ENCODE measurements at places on chromosomes 3 and 15.
A peak's percentile ranks its signal among the peaks of the same experiment; 100 is the strongest.

DNA sequence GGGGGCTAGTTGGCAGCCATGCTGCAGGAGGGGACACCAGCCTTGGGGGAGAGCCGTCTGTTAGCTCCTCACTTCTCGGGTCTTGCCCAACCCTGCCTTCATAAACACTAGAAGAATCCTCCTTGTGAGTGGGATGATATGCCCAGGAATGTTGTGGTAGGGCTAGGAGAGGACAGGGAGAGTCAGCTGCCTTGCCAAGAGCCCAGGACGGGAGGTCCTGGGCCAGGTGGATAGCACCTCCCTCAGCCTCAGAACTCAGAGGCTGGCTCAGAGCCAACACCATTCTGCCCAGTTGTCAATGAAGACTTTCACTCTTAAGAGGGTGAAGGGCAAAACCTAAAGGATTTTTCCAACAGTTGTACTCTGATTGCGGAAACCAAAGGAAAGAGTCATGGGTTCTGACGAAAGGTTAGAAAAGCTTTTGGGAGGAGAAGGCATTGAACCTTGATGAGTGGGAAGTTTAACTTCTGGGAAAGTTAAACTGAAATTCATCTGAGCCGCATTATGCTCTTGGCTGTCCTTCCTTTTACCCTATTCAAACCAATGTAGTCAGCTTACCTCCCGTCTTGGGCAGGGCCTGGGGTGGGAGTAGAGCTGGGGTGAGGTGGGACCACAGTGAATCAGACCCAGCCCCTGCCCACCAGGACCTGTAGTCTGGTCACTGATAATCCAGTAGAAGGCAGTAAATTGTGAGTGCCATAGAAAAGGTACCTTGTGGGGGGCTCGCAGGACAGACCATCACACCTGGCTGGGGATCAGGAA, 81.9 kb downstream of the FAM43A start:
- DNase-seq = no peak

DNA sequence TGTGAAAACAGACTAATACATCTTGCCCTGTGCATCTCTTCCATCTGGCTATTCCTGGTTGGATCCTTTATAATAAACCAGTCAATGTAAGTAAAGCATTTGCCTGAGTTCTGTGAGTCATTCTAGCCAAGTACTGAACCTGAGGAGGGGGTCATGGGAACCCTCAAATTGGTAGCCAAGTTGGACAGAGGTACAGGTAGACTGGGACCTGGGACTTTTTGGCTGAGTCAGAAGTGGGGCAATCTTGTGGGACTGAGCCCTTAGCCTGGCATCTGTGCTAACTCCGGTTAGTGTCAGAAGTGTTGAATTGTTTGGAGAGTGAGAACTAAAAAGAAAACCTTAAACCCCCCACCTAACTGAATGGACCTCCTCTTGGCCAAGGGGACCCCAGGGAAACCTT, 21.0 kb upstream of the LIMD1 start:
- no peak for DNase-seq

- DNase-seq = peak; percentile 12
Measured at GRCh38 chr15:89556413-89557262, 18.6 kb upstream of the TICRR start.

DNA sequence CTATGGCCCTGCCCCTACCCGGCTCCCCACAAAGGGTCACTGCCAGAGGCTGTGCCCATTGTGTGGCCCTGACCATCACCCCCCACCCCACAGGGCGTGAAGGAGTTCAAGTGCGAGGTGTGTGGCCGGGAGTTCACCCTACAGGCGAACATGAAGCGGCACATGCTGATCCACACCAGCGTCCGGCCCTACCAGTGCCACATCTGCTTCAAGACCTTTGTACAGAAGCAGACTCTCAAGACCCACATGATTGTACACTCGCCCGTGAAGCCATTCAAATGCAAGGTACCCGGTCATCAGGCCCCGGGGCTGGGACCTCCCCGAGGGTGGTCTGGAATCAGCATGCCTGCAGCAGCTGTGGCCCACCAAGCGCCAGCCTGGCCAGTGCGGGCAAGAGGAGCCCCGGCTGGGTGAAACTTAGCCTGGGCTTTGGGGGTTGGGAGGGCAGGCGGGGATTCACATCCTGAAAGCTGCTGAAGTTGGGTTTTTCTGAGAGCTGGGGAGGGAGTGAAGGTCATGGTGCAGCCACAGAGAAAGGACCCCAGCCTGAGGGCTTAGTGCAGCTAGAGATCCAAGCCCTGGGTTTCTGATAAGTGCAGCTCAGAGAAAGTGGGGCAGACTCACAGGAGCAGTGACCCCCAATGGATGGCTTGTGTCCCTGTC, 29.2 kb downstream of the IDH2 start:
- DNase-seq = no peak

DNA sequence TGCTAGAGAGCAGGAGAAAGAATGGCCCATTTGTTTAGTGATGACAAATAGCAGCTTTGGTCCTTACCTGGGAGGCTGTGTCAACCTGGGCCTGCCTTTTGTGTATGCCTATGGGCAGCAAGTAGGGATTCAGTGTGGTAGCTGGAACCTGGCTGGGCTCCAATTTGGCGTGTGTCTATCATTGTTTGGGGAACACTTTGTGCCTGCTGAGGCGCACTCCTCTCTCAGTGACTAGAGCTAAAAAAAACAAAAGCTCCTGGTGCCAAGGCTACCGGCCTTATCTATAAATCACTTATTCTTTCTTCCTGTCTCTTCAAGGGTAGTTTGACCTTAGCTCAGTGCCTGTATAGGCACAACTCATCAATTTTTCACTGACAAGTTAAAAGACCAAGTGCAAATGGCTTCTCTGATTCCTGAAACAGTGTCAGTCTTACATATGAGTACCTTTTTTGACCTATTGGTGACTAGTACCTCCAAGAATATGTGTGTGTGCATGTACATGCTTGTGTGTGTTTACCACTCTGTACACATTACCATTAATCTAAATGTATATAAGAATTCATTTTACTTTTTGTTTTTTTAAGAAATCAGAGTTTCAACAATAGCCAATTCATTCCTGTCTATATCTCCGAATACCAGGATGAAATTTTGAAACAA, 54.6 kb downstream of the GMNC start:
- no peak for DNase-seq

GRCh38 chr15:68518046-68518445, 60.7 kb upstream of the CORO2B start:
- no peak for DNase-seq

GRCh38 chr3:104596551-104596950, 770.2 kb upstream of the ALCAM start:
- no peak for DNase-seq

GRCh38 chr15:98160236-98160635, 199.7 kb downstream of the ARRDC4 start:
- DNase-seq = peak; percentile 15

GRCh38 chr3:187011915-187012314, 81.6 kb downstream of the ST6GAL1 start:
- DNase-seq = no peak

DNA sequence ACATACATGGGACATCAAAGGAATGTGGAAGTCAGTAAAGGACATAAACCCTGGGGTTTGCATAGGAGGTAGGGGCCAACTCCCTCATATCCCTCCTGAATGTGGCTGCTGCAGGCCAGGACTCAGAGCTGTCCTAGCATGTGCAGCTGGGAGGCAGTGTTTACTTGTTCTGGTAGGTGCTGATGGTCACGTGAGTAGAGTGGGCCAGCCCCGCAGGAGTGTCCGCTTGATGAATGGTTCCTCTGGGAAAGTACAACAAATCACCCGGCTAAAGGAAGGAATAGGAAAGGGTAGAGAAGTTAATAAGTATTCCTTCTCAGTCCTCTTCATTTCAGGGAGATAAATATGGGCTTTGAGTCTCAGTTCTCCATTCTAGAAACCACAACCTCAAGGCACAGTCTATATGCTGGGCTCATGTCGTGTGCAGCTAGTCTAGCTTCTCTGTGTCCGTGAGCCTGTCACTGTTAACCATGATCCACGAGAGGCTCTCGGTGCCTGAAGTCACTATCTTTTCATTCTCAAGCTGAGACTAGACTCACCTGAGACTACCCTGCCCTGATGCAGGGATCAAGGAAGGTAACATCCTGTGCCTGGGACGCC, 17.9 kb downstream of the RIOX2 start:
- DNase-seq = no peak

- no peak for DNase-seq
Measured at GRCh38 chr3:125156456-125156855, 56.1 kb downstream of the SLC12A8 start.

- DNase-seq = no peak
Measured at GRCh38 chr3:168881804-168882203, 781.7 kb downstream of the MECOM start.

- DNase-seq = peak; percentile 36
Measured at GRCh38 chr3:194577986-194578905, 55.0 kb downstream of the TMEM44 start.

GRCh38 chr15:51342227-51342999, 958 bp downstream of the GLDN start:
- no peak for DNase-seq

GRCh38 chr3:133863911-133864310, 31.8 kb downstream of the RAB6B start:
- DNase-seq = no peak

DNA sequence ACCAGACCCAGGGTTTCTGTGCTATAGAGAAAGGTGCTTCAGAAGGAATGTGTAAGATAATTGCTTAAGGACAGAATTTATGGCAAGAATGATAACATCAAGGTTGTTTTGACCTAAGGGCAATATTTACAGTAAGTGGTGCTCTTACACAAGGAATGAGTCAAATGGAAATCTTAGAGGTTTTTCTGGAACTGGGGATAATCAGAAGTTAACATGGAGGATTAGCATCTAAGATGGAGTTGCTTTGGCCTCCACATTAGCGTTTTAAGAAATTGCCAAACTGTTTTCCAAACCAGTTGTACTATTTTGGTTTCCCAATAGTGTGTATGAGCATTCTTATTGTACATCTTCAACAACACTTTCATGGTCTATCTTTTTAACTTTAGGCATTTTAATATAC, 3.1 kb downstream of the WDR93 start:
- DNase-seq = no peak

GRCh38 chr3:35649405-35649804, 10.1 kb downstream of the ARPP21 start:
- no peak for DNase-seq

DNA sequence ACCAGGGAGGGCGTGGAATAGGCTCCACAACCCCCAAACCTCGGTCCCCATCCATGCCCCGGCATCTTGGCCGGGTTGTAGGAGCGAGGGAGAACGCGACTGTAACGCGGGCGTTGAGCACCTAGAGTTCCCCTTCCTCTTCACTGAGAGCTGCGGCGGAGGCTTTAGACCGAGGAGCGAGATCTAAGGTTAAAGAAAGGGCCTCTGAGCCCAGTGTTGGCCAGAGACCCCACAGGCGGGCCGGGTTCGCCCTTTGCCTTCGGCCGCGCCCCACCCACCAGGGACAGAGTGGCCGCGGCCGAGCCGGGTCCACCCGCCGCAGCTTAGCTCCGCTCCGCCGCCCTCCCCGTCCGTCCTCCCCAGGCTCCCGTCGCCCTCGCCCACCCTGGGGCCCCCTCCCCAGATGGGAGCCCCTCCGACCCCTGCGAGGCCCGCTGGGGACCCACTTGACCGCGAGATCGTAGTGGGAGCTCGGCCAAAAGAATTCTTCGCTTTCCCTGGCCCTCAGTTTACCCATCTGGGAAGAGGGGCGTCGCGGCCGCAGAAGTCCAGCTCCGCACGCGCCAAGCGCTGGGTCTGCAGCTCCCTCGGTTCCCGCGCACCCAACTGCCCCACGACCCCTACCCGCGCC, 425 bp downstream of the ANPEP start:
- no peak for DNase-seq

DNA sequence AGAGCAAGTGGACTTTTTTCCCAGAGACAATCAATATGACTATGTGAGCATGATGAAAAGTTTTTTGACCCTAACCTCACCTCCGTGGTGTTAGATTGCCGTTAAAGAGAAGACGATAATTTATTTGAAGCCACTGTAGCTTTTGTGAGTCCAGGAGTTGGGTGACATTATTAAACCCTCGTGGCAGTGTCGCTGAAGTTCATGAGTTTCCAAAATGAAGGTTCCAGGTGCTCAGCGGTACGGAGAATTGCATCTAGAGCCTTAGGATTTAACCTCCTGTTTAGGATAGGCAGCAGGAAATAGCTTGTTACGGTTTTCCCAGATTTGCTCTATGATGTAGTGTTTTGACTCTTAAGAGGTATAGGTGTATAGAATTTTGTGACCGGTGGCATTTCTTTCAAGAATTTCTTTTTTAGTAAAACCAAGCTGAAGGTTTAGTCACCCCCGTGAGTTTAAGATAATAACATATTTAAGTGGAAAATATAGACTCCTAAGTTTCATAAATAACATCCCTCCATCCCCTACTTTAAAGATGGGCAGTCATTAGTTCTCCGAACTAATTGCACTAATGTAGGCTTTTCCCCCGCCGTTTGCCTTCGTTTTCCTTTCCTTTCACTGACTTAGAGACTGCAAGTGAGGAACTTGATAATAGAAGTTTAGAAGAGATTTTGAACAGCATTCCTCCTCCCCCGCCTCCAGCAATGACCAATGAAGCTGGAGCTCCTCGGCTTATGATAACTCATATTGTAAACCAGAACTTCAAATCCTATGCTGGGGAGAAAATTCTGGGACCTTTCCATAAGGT, 2.0 kb downstream of the SMC4 start:
- DNase-seq = no peak

DNA sequence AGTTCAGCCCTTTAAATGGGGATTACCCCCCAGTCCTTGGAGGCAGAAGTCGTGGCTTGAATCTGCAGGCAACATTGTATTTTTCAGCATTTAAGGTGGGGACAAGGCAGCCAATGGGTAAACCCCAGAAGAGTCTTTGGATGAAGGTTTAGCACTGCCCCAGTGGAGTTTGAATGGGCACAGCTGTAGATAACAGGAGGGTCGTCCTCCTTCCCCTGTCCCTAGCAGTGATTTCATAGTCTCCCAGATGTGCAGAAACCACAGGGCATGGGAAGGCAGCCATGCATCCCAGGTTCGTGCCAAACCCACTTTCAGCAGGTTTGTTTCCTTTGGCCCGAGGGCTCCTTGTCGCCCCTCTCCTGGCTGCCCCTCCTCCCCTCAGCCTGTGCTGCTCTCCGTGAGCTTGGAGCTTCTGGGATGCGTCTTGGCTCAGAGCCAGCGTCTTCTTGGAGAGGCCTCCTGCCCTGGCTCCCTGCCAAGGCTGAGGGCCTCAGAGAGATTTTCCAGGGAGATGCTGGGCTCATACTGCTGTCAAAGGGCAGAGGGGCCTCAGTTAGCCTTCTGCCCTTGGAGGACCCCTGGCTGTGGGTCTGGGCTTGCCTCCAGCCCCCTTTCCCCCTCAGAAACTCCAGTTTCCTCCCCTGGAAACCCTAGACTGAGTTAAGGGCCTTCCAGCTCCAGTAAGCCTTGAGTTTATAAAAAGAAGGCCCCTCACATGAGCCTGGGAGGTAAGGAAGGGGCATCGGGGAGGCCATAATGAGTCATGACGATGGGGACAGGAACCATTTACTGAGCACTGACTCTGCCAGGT, 48.9 kb upstream of the POLG start:
- DNase-seq = no peak

DNA sequence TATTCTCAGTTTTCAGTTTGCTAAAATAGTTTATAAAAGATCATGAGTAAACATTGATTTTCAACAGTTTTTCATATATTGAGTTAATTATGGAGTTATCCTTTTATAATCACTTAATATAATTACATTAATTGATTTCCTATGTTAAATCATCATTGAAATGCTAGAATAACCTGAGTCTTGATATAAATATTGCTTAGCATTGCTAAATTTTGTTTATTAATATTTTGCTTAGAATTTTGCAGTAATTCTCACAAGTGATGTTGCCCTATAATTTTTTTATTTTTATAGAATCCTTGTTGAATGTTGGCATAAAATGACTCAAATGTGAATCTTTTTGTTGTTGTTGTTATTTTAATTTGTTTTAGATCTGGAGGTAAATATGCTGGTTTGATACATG, 654.2 kb downstream of the OTOL1 start:
- DNase-seq = no peak

Data from activated T-cell treated with anti-CD3 and anti-CD28 coated beads for 48 hours (primary cell).